ENCODE measurements at places on chromosomes 1 and 21. TPM values are rescaled to one million over a fixed set of nuclear protein-coding genes. Genes with fewer than 3 reads are reported as not detected.

DNA sequence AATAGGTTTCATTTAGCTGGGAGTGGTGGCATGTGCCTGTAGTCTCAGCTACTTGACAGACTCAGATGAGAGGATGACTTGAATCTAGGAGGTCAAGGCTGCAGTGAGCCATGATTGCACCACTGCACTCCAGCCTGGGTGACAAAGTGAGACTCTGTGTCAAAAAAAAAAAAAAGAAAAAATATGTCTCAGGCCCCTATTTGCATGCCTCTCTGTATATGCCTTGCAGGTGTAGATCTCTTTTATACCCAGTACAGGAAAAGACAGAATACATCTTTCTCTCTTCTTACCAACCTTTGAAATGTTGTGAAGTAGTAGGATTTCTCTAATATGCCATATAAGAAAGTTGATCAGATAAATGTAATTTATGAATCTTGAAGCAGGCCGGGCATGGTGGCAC lies 6.4 kb downstream of the CNR2 start:
- DNase-seq = no peak

RNU1-2 gene
- under 0.01 TPM for total RNA-seq

GRCh38 chr1:73859227-73859626 lies 338.7 kb downstream of the LRRIQ3 start:
- DNase-seq = no peak

FCAMR gene
- total RNA-seq = not detected

DNA sequence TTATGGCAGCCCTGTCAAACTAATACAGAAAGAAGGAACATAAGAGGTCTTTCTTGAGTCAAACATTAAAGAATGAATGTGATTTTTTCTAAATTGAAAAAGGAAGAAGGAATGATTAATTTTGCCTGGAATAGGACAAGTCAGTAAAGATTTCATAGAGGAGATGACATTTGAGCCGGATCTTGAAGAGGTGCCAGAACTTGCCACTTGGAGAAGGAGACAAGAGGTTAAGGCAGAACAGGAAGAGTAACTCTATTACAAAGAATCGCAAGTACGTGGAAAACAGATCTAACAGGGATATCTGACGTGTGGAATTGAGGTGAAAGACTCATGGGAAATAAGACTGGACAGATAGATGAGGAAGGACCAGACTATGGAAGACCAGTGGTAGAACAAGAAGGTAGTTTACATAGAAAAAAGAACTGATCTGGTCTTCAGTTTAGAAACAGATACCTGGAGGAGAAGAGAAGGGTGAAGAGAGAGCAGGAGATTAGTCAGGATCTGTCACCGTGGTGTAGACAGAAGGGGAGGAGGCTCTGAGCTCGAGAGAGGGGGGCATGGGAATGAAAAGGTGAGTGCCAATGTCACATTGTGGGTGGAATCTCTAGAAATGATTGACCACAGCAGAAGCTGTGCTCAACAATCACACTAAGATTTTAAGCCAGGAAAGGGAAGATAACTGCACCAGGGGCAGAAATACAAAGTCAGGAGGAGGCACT lies 32.5 kb downstream of the RHOU start:
- peak; percentile 16 for DNase-seq

- DNase-seq = no peak
Measured at GRCh38 chr1:3904843-3905185, 4.7 kb upstream of the C1orf174 start.

DNA sequence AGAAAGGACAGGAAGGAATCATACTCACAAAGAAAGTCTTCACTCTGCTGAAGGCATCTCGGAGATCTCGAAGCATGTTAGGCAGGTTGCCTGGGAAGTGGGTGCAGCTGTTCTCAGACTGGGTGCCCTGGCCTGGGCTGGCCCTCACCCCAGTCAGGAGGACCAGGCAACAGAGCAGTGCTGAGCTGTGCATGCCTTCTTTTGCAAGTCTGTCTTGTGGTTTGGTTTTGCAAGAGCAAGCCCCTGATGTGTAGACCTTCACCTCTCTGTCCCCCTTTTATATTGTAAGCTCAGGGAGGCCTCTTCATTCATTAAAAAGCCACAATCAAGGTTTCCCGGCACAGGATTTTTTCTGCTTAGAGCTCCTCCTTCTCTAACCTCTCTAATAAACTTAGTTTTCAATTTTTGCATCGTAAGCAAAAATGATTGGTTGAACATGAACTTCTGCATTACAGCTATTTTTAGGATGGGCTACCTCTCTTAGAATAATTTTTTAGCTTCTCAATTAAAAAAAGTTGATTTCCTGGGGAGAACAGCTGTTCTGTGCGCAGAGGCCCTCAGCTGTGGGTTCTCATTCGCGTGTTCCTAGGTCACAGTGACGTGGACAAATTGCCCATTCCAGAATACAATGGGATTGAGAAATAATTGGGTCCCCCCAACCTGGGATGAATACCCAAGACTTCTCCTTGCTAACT lies at the start of gene IL10:
Gene IL10 (minus strand): TSS at position 252 of the 695 bp plus-strand sequence. CDS start 59 bp downstream, at position 193.
- no peak for DNase-seq

MEX3A gene
- total RNA-seq = 12.9 TPM

IVL gene
- total RNA-seq = 1.0 TPM

DNA sequence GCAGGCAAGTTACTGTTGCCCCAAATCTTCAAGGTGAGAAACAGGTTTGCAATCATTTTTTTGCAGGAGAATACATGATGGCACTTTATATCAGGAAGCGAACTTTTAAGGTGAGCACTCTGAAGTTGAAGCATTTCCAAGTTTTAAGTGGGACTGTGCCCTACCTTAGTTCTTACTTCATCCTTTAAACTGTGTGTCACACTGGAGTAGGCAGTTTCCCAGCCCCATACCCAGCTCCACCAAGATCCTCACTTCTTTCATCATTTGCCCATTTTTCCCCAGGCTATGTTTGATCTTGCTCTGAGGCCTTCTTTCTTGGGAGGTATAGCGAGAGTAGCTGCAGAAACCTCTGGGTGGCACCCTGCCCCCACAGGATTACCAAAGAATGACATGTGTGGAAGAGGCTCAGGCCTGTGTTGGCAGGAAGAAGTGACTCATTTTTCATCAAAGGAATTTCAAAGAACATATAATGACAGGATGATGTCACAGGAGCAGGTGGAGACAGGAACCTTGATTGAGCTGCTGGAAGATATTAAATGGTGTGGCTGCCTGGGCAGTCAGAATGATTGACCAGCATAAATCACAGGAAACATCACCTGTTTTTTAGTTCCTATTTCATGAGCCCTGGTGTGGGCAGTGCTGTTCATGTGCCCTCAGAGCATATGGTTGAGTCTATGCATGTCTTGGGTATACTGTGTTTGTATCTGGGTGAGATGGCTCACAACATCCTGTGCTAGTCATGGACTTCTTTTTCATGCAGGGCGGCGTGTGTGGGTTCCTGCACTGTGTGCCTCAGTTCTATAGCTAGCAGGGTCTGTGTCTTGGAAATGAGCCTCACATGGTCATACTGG lies 20.8 kb upstream of the MACF1 start:
- peak; percentile 98 for DNase-seq

DNA sequence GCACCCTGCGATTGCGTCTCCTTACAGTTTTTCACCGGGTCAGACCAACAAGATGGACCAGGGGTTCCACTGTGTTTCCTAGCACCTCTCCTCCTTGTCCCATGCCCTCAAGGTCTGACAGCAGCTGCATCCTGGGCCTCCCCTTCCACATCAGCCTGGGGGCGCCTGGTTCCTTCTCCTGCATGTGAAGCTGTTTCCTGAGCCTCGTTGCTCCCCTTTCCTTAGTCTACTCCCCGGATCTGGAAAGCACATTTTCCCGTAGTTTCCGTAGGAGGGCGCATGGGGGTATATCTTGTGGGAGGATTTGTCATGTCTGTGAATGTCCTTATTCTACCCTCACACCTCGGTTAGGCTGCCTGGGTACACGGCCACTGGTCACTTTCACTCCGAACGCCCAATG lies 6.1 kb downstream of the PRDM15 start:
- no peak for DNase-seq

DNA sequence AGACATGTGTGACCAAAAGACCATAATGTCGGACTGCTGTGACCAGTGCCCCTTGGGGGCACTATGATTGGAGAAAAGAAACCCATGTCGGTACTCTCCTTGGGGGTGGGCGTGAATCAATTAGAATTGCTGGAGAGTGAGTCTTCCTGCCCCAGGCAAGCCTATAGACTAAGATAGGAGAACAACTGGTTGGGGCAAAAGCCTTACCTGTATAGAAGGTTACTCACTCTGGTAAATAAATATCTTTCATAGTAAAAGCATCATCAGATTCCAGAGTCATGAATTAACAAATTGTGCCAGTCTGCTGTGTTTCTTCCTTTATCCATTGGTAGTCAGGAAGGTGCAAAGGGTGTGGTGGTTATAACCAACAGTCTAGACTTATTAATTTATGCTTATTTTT lies 2.9 kb upstream of the PTGFRN start:
- peak; percentile 93 for DNase-seq

DNA sequence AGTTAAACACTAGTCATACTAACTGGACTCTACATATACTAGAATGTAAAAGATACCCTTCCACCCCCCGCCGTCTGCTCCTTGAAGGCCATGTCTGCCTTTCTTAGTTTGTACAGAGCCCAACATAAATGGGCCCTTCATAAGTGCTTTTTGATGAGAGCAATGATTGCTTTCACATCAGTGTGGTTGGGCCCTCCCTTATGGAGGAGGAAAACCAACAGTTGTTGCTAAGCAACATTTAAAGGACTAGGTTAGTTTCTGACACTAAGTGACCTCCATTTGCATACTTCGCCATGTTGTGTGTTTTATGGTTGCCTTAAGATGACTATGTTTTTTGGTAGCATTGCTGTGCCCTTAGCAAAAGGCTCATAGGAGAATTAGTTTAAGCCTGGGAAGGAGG lies 182.0 kb upstream of the SGIP1 start:
- no peak for DNase-seq

DNA sequence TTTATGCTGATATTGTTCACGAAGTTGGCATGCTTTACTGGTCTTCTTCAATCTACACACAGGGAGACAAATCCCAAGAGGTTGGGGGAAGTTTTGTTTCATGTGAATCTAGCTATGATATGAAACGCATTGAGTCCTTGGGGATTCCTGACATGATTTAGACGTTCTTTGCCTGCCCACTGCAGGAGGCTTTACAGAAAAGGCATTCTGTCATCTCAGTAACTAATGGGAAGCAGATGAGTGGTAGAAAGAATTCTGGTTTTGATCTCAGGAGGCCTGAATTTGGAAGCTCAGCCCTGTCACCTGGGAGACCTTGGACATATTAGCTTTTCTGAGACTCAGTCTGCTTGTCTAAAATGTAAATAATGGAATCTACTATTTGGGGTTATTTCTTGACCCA lies 383.0 kb upstream of the NFIA start:
- no peak for DNase-seq

GRCh38 chr1:224289396-224289795 lies 40.6 kb downstream of the NVL start:
- no peak for DNase-seq

DNA sequence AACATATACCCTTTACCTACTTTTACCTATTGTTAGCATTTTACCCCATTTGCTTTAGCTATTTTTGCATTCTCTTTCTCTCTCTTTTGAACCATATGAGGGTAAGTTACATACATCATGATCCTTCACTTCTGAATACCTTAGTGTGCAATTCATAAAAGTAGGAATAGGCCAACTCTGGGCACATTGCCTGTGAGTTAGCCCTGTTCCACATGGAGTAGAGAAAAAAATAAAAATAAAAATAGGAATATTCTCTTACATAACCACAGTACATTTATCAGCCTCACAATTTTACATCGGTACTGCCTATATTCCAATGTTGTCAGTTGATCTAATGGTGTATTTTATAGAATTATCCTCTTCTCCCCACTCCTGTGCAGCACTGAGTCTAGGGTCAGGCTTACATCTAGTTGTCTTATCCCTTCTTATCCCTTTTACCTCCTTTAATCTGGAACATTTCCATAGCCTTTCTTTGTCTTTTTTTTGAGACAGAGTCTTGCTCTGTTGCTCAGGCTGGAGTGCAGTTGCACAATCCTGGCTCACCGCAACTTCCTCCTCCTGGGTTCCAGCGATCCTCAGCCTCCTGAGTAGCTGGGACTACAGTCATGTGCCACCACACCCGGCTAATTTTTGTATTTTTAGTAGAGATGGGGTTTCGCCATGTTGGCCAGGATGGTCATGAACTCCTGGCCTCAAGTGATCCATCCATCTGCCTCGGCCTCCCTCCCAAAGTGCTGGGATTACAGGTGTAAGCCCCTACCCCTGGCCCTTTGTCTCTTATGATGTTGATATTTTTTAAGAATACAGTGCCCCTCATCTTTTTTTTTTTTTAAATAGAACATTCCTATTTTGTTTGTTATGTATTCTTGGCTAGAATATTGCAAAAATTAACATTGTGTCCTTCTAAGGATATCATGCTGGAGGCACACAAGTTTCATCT lies 11.1 kb upstream of the SLC30A1 start:
- no peak for DNase-seq

CLEC20A gene
- total RNA-seq = not detected

USH2A gene
- not detected for total RNA-seq

- DNase-seq = no peak
Measured at GRCh38 chr1:191693797-191694196, 464.5 kb upstream of the RGS18 start.

- DNase-seq = no peak
Measured at GRCh38 chr1:184851822-184852746, 97.4 kb upstream of the EDEM3 start.

DNA sequence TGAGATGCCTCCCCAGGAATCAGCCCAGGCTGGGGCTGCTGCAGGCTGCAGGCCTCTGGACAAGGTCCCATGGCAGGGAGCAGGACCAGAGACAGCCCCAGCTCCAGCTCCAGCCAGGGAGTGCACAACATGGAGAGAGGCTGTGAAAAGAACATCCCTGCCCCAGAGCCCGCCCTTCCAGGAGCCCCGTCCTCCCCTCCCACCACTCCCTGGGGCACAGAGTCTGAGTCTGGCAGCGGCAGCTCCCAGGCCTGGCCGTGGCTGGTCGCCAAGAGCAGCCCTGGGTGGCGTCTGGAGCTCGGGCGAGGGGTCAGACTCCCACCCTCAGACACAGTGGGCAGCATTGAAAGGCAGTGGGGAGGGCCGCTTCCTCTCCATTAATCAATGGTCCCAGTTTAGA lies 37.8 kb downstream of the MEGF6 start:
- DNase-seq = no peak

GRCh38 chr1:230827801-230828200 lies 40.5 kb downstream of the C1orf198 start:
- no peak for DNase-seq

Measured in PC-3 (cell line).